ENCODE measurements at places on chromosomes 3 and 15.

GRCh38 chr15:58490888-58491473, 59.2 kb downstream of the LIPC start:
- no peak for DNase-seq

DNA sequence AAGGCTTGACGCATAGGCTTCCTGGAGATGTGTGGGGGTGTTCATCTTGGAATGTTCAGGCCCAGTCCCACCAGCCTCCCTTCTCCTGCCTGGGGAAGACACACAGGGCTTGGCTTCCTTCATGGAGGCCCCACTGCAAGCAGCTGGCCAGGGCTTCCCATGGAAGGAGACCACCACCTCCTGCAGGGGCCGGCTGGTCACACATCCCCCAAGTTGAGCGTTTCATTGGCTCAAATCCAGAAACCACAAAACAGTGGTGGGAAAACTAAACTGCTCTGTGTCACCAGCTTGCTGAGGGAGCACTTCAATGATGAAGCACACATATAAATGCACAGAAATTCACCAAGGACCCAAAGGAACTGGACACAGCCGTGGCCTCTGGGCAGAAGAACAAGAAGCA, 8.3 kb downstream of the IQSEC1 start:
- DNase-seq = no peak

GRCh38 chr3:67083277-67083676, 85.2 kb downstream of the KBTBD8 start:
- no peak for DNase-seq

DNA sequence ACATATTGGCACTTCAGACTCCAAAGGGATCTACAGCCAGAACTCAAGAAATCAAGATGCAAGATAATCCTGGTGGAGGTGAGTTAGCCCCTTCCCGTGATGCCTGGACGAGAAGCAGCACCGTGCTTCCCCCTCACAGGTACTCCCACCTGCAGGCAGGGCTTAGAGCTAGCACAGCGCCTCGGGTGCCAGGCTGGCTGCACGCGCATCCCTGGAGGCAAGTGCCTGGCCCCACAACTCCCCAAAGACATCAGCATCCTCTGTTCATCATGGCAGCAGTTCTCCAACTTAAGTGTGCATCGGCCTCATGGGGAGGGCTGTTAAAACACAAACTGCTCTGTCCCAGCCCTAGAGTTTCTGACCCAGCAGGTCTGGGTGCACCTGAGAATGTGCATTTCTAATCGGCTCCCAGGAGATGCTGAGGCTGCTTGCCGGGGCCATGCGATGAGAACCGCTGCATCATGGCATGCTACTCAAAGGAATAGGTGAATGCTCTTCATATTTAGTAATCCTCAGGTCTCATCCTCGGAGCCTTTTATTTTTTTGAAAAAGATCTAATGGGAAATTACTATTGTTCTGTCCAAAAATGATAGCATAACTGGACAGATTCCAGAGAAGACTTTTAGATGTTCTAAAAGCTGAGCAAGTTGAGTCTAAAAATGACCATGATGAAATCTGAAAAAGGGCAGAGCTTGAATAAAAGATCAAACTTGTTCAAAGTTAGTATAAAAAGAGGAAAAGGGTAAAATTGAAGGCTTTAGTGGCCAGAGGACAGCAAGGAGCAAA, 244.2 kb downstream of the ADAMTS17 start:
- DNase-seq = no peak

DNA sequence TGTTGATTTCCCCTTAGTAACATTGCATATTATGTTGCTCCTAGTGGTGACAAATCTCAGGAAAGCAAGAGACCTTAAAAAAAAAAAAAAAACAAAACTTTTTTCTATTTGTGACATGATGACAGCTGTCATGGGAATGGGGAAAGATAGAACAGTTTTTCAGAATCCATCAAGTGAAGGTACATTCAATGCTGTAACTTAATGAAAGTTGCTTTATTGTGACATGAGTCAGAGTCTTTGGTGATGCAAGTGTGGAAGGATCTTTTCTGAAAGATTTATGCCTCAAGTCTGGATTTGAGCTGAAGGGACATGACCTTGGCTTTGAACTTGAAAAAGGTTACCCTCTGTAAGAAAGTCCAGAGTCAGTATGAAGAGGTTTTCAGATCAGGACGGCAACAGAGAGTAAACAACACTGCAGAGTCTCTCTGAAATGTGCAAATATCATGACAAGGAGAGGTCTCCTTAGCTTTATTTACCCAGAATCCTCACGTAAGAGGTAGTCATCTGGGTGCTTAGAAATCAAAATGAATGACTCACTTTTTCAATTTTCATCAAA, 424.7 kb downstream of the CNTN4 start:
- no peak for DNase-seq

All from NCI-H446 (cell line).